Stimulated activated CD4-positive, alpha-beta T cell treated with anti-CD3 and anti-CD28 coated beads, Interleukin-15, amount 100 ng/mL, for 48 hours (primary cell): ENCODE measurements at places on chromosomes 16 and 17.
A peak's percentile ranks its signal among the peaks of the same experiment; 100 is the strongest.

DNA sequence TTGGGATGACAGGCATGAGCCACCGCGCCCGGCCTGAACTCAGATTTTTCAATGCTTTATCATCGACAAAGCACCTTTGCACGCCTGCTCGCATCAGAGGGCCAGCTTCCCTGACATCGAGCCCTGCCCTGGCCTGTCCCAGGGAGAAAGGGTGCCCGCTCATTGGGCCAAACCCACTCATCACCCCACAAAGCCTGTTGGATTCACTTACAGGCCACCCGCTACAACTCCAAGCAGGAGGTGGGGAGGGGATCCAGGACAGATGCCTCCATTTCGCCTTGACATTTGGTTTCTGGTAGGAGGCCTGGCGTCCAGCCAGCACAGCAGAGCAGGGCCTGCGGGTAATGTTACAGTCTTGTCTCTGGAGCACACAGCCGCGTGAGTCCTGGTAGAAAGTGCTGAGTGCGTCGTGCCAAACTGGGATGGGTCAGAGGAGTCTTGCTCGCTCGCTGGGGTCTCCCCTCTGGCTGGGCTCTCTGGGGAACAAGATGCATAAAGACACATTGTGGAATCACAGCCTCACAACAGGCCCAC, 19.8 kb downstream of the SMTNL2 start:
- no peak for DNase-seq

DNA sequence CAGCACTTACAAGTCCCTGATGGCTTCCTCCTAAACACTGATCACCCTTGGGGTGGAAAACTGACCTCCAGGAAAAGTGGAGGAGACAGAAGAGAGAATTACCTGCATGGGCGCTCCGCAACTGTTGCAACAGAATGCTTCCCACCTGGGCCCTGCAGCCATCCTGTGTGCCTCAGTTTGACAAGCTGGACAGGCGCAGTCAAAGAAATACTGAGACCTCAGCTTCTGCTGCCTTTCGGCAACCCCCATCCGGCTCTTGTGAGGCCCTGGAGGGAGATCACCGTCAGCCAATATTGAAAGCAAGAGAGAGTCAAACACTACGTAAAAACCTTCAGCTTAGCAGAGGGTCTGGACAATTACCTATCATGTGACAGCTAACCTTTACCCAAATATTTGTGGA, 24.8 kb downstream of the SERPINF1 start:
- no peak for DNase-seq

DNA sequence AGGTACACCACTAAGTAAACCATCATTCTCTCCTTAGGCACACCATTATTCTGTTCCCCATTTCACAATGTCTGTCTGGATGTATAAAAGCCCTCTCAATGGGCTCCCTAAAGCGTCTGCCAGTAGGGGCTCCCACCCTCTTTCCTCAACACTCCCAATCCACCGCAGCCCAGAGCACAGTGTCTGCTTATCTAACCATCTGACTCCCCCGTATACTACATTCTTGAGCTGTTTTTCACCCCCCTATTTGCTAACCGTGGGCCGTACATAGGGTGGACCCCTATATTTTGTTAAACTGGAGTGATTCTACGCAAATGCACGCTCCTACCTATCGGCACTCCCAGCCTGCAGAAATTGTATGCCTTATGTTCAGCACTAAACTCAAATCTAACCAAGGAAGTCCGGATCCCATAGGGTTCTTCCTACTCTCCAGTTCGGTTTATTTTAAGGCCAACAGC, 685 bp upstream of the PSMD3 start:
- no peak for DNase-seq

DNA sequence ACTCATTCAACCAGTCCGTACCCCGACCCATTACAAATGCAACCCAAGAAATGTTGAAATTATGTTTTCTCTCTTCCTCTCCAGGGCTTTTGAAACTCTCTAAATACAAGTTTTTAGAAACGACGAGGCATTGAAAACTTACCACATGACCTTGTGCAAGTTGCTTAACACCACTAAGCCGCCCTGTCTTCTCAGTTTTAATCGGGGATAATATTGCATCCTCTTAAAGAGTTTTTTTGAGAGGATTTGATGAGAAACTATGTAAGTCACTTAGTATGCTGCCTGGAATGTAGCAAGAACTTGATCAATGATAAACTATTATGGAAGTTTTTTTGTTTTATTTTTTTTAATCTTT, 149.0 kb upstream of the FAM20A start:
- DNase-seq, result no peak

DNA sequence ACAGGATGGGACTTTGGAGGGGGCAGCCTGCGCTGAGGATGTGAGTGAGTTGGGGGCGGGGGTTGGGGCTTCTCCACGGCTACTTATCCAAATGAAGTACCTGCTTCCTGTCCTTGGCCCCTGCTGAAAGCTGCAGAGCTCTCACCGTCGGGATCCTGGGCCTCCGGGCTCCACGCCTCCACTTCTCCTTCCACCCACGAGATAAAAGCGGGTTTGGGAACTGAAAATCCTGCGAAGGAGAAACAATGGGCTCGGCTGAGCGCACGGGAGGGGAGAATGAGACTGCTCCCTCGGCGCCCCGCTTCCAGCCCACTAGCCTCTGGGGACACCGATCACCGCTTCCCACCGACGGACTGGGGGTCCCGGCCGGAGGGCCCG, 486 bp downstream of the ZNF785 start:
- no peak for DNase-seq

DNA sequence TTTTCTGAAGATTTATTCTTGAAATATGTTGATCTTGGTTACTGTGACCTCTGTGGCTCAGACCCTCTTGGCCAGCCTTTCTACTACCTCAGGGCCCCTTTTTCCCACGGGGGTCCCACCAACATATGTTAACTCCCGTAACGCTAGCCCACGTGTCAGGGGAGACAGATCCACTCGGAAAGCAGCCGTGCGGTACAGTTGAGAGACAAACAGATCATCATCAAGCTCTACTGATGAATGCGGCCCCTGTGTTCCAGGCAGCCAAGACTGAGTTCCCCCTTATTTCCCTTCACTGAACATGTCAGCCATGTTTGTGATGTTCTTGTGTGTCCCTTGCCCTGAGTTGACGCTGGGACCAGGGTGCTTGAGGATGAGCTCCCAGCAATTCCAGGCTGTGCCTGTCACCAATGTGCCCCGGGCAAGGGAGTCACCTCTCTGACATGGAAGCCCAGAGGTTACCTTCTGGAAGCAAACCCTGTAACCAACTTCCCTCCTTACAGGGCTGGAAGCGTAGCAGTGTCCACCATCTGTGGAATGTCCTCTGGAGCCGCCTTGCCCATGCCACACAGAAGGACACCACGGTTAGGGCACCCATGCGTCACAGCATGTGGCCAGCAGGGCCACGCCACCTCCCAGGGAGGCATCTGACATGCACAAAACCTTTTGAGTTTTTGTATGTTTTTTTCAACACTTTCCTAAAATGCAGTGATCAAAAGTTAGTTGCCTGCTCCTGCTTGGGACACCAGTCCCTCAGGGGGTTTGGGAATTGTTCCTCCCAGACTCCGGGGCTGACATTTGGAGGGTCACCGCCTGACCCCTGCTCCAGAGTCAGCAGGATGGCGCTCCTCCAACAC, 193.7 kb upstream of the CHMP6 start:
- DNase-seq, result no peak

GRCh38 chr17:63998721-63999679, 849 bp downstream of the PRR29 start:
- no peak for DNase-seq

- no peak for DNase-seq
These were observed 6.2 kb downstream of the ACE start for GRCh38 chr17:63483038-63483437.

- no peak for DNase-seq
These were observed 4.7 kb downstream of the SLC47A1 start for GRCh38 chr17:19538095-19539039.

- no peak for DNase-seq
These were observed 79.3 kb downstream of the EMP2 start for GRCh38 chr16:10501016-10501607.

GRCh38 chr17:76131692-76132573, 9.1 kb downstream of the FOXJ1 start:
- DNase-seq, result no peak

GRCh38 chr16:75248536-75249380, 2.7 kb downstream of the BCAR1 start:
- DNase-seq, result no peak

GRCh38 chr16:27335349-27336053, 21.7 kb downstream of the IL4R start:
- no peak for DNase-seq

- no peak for DNase-seq
These were observed 11.3 kb upstream of the RNF157 start for GRCh38 chr17:76251478-76252039.

DNA sequence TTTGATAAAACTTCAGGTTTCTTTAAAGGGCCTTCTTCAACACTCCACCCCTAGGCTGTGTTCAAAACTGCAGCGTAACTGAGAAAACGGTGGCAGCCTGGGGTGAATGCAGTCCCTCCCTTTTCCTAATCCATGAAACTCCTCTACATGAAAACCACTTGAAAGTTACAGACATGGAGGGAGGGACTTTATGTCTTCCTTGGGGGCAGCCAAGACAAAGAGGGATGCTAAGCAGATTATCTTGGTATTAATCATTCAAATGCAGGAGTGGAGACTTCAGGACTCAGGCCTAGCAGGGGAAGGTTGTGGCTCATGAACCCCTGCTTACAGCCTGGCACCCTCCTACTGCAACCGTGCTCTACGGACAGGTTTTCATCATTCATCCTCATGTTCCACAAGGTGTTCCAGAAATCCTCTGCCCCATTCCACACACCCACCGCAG, 46.8 kb downstream of the RNF112 start:
- no peak for DNase-seq

DNA sequence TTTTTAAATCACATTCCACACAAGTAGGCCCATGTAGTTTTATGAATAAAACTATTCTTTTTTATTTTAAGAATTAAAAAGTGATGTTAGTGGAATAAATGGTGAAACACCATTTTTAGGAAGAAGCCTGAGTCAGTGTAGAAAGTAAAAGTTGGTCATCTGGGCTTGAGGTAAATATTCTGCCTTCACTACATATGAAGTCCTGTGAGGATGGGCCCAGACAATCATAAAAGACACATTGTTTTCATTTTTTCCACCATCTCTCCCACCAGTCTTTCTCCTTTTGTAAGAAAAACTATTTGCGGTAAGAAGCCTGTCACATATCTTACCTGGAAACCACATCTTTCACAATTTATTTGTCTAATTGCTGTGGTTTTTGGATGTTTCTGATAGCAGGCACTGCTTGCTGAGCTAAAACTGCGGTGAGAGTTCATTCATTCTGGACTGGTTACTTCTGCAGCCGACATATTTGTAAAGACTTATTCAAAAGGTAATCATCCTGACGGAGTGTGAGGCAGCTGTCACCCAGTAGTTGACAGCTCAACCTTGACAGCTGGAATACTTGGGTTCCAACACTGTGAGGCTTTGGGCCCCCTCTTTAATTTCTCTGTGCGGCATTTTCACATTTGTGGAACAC, 10.6 kb upstream of the RFFL start:
- peak; percentile 11 for DNase-seq

GRCh38 chr16:25823891-25824290, 132.1 kb downstream of the HS3ST4 start:
- no peak for DNase-seq

DNA sequence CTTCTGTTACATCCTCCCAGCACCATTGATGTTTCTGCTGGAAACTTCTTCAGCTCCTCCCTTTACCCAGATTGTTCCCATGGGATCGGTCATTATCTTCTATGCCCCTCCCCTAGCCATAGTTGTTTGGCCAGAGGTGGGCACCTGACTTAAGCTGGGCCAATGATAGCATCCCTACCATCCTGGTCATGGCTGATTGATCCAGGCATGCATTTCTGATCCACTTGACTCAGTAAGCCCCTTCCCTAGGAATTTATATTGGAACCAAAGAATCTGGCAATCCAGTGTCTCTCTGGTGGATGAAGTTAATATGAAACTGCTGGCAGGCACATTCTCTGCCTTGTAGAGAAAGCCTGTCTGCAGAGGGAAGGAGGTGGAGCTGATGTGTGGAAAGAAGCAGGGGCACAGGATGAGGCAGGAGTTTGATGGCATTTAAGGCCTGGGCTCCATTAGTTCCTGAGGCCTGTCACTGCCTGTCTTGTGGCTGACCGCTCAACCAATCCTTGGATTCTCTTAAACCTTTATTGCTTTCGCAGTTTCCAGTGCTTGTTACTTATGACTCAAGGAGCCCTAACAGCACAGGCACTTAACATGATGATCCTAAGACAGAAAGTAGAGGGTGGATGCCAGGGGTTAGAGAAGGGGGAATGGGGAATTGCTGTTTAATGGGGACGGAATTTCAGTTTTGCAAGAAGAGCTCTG, 152.4 kb downstream of the ABCC12 start:
- DNase-seq, result no peak

- DNase-seq, result no peak
These were observed 35.7 kb downstream of the ESRP2 start for GRCh38 chr16:68200088-68200783.

DNA sequence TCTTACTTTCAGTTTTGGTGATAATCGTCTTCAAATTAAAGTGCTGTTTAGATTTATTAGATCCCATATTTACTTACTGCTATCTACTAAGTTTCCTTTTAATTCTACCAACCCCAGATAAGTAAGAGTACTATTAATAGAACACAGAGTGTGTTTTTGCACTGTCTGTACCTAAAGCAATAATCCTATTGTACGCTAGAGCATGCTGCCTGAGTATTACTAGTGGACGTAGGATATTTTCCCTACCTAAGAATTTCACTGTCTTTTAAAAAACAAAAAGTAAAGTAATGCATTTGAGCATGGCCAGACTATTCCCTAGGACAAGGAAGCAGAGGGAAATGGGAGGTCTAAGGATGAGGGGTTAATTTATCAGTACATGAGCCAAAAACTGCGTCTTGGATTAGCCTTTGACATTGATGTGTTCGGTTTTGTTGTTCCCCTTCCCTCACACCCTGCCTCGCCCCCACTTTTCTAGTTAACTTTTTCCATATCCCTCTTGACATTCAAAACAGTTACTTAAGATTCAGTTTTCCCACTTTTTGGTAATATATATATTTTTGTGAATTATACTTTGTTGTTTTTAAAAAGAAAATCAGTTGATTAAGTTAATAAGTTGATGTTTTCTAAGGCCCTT, 56.8 kb downstream of the HLF start:
- no peak for DNase-seq

DNA sequence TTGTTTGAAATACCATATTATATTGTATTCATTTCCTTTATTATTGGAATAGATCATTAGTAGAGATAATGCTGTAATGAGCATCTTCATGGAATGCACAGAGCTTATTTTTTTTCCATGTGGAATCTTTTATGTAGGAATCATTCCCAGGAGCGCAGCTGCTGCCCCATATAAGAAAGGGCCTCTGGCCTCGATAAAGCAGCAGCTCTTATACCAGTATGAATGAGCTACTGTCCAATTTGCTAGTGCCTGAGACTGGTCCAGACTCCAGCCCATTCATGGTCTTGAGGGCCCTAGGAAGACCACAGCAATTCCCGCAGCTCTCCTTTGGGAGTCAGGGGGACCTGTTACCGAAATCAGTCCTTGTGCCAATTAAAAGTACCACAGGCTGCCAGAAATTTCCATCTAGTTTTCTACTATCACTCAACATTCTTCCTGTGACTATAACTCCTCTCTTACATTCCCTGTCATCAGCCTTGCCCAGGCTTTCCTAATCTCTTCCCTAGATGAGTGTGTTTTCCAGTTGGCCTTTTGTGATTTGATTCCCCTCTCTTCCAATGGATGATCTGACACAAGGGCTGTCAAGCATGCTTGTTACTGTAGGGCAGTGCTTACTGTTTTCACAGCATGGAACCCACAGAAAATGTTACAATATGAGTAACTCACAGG, 1.9 kb downstream of the ZNF843 start:
- DNase-seq, result no peak
